ENCODE measurements at places on chromosomes 2 and 18.

GRCh38 chr2:99395589-99396130 lies 58.5 kb downstream of the EIF5B start:
- DNase-seq = no peak

GRCh38 chr2:106869512-106870275 lies 16.3 kb downstream of the ST6GAL2 start:
- no peak for DNase-seq

- no peak for DNase-seq
These were observed 21.7 kb downstream of the METTL21A start for GRCh38 chr2:207603486-207603885.

- no peak for DNase-seq
These were observed 170.0 kb upstream of the COPS8 start for GRCh38 chr2:236915726-236916125.

DNA sequence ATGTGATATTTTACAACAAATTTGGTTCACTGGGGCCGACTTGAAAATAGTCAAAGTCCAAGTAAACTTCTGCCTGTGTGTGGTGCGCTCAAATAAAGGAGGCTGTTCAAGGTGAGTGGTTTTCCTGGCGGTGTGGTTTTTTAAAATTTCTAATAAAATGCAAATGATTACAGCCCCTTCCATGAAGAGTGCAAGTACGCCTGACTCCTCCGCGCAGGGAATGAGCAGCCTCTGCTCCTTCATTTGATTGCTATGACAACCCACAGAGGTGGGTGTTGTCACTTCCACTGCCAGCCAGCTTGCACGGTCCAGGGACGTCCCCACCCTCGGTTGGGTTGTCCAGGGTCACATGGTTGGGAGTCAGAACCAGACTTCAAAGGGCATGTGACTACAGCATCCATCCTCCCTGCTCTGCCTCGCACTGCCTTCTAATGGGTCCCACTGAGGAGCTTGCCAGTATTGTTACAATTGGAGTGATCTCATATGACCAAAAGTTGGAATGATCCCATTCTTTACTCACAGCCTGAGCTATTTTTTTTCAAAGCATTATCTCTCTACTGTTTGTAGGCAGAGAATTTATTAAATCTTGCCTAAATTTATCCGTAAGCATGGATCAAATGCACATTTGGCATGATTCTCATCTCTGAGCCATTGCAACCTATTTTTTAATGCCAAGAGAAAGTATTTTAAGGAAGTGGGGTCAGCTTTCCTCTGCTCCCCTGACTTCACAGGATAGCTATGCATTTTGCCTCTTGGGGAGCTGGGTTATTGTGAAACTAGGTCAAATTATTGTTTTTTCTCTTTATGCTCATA lies 121.3 kb downstream of the AGAP1 start:
- no peak for DNase-seq

- DNase-seq = no peak
These were observed 2.0 kb upstream of the RAB17 start for GRCh38 chr2:237592425-237592980.

DNA sequence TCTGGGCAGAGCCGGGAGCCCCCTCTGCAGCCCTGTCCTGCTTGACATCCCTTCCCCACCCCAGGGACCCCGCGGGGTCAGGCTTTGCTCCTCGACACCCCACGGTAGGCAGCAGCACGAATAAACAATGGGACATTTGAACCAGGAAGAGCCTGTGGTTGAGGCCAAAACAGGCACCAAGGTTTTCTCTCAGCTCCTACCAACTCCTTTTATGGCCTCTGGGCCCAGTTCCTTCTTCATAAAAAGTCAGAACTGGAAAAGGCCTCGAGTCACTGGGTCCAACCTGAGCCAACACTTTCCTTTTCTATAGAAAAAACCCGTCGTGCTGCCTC lies 20.6 kb downstream of the TEX44 start:
- DNase-seq = no peak

DNA sequence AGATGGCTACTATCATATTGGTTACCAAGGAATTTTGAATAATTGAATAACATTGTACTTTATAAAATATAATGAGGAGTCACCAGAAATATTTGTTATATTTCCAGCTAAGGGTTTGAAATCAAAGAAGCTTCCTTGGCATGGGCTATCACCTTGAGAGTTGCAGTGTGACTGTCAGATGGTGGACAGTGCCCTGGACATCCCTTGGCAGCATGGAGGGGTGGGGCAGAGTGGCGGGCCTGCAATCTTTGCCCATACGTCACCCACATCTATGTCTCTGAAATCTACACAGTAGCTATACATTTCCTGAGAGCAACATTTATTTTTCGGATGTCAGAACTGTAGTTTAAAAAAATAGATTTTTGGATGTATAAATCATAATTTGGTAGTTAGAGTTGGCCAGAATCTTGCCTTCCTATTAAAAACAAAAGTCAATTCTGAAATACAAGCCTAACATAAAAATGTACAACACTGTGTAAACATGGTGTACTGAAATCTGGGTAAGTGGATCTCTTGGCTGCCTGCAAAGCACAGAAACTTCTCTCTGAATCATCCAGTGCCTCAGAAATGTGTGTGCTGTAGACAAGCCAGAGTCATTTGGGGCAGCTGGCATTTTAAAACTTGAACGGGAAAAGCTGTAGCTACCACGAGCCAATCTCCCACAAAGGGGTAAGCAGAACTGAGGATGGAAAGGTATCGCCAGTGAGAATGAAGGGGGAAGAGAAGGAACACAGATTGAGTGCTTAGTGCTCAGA lies 124.2 kb upstream of the ARHGAP28 start:
- DNase-seq = no peak

GRCh38 chr2:99821984-99822383 lies 320.4 kb downstream of the AFF3 start:
- DNase-seq = no peak

DNA sequence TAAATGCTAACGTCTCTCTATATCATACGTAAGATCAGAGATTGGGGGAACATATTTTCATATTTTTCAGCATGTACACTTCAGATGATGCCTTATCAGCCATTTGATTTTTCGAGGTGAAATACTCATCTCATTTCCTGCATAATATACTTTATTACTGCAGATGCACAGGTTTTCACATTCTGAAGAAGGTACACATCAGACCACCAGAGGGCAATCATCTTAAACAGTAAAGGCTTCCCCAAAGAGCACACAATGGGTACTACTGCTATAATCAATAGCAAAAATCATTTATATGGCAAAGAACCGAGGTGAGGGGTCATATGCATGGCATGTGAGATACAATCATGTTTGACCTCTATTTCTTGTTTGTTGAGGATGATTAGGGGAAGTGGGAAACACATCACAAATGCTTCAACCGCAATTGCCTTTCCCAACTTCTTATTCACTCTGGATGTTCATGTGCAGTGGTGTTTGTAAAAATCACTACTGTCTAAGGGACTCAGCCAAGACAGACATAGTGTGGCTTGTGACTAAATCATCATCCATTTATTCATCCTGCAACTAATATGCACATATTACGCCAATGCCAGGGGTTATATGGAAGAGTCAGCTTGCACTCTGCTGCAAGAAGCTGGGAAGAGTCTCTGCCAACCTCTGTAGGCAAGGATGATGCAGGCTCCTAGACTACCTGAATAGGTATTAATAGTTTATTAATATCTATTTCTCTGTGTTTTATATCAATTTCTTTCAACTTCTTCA lies 118.7 kb downstream of the EPB41L3 start:
- no peak for DNase-seq
